ENCODE measurements at places on chromosomes 4 and X.
A peak's percentile ranks its signal among the peaks of the same experiment; 100 is the strongest.

DNA sequence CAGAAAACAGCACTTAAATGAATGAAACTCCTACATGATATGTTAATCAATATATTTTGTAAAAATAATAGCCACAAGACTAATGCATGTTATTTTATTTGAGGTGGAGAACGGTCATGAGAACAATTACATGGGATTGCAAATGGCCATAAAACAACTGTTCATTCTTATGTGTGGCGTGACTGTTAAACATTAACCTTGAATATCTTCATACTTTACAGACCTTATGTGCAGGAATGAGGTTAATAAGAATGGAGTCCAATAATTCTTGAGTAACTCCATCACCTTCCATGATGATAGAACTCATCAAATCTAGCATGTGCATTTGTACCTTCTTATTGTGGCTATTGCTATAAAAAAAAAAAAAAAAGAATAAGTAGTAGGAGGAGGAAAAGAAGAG is 55.3 kb downstream of the PDS5A start:
- no peak for DNase-seq

DNA sequence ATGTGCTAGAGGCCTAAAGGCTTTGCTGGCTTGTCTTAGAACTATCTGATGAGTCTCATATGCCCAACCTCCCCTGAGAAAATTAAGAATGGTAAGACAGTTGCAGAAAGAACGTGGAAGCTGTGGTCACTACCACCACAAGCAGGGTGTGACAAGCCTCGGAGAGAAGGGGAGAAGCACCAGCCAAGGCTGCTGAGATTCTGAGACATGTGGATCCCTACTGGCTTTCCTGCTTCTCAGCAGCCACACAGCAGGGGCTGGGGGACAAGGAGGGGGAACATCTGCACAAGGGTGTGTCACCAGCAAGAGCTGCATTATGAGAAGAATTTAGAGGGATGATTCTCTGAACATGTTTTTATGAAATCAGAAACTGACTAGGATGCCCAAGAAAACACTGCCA is 19.4 kb downstream of the TAPT1 start:
- DNase-seq: no peak

- no peak for DNase-seq
These were observed 17.1 kb downstream of the SMIM14 start for GRCh38 chr4:39621582-39621981.

DNA sequence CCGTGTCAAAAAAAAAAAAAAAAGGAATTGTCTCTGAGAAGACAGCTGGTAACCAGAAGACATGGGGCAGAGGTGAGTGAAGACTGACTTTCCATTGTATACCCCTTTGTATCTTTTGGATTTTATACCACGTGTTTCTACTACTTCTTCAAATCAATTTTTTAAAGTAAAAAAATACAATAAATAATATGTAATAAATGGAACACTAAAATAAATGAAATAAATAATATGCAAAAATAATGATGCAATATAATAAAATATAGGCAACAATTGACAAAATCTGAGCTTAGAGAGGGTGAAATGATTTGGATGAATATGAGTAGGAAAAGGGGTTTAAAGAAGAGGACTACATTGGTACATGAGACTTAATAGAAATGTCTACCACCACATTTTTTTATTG is 155.8 kb downstream of the IL15 start:
- no peak for DNase-seq

GRCh38 chrX:96615448-96615847 is 69.2 kb upstream of the DIAPH2 start:
- DNase-seq: no peak

DNA sequence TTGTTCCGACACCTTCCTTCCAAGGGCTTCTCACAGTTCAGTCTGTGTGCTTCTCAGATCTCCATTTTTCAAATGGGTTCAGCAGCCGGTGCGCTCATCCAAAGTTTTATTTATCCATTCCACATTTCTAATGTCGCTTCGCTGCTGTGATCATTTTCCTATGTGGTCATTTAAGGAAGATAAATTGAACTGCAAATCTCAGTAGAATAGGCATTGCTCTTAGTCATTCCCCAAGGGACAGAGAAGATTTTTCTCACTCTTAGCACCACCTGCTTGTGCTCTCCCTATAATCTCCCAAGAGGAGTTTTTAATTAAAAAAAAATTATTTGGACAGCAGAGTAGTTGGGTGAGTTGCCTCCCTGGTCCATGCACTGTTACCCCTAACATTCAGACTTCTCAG is 278.9 kb upstream of the GATB start:
- no peak for DNase-seq

DNA sequence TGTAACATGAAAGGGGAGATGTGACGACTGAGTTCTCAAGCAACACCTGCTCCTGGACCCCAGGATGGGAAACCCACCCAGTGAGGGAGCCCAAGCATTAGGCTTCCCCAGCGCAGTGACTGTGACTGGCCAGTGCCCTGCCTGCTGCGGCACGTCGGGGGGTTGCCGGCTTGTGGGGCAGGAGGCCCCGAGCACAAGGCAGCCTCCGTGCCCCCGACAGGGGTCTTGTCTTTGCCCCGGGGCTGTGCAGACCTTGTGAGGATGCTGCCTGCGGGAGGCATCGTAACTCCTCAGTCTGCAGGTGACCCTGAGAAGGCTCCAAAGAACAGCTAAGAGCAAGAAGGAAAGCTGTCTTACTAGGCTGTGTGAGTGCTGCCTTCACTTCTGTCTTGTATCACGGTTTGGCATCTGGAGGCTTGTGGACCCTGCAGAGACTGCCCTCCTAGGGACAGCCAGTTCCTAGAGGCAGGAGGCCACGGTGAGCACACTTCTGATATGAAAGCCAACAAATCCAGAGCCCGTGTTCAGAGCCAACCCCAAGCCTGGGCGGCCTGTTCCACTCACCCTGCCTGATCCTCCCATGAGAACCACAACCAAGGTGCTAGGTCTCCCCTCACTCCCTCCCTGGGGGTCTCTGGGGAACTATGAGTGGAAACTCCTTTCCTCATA is 47.7 kb downstream of the FGFRL1 start:
- DNase-seq: no peak

DNA sequence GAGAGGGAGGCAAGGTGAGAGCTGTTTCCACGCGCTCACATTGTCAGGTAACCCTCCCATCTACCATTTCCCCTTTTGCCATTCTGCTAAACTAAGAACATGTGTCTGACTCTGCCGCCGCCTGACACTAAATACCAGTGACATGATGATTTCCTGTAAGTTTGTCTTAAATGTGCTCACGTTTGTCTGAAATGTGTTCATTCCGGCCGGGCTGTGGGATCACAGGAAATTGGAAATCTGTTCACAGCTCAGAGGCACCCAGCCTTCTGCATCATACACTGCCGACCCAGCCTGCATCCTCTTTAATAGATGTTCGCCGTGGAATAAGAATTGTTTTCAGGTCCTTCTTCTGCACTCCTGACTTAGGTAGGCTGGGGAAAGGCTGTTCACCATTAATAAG is 336.2 kb upstream of the PPARGC1A start:
- DNase-seq: no peak

GRCh38 chr4:42132099-42132498 is 20.4 kb downstream of the BEND4 start:
- DNase-seq: no peak

GRCh38 chr4:94763500-94763899 is 5.7 kb downstream of the BMPR1B start:
- no peak for DNase-seq

GRCh38 chrX:43655151-43656004 is 721 bp upstream of the MAOA start:
- no peak for DNase-seq

DNA sequence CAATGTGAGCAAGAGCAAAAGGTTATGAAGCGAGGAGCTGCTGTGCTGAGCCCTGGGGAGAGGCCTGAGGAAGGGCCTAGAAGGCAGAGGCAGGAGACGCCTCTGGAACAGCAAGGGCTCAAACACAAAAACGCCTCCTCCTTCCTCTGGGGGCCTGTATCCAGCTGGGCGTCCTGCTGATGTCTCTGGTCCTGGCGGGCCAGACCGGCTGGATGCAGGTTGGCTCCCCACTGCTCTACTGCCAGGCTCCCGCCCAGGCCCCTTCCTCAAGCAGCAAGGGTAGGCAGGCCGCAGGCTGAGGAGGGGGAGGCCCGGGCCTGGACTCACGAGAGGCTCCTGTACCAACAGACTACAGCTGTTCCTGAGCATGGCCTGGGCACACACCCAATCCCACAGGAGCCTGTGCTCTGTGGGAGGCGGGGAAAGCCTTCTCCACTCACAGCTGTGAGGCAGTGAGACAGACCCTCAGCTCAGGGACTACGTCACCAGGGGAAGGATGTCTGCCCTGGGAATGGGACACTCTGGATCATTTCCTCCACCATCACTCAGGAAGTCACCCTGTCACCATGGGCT is 2.3 kb downstream of the HAUS7 start:
- no peak for DNase-seq

GRCh38 chr4:84472154-84472553 is 26.9 kb downstream of the NKX6-1 start:
- DNase-seq: no peak

- DNase-seq: no peak
These were observed 637.8 kb upstream of the GRIA3 start for GRCh38 chrX:122546269-122546668.

- no peak for DNase-seq
These were observed 316.0 kb downstream of the TRIML1 start for GRCh38 chr4:188455062-188455752.

DNA sequence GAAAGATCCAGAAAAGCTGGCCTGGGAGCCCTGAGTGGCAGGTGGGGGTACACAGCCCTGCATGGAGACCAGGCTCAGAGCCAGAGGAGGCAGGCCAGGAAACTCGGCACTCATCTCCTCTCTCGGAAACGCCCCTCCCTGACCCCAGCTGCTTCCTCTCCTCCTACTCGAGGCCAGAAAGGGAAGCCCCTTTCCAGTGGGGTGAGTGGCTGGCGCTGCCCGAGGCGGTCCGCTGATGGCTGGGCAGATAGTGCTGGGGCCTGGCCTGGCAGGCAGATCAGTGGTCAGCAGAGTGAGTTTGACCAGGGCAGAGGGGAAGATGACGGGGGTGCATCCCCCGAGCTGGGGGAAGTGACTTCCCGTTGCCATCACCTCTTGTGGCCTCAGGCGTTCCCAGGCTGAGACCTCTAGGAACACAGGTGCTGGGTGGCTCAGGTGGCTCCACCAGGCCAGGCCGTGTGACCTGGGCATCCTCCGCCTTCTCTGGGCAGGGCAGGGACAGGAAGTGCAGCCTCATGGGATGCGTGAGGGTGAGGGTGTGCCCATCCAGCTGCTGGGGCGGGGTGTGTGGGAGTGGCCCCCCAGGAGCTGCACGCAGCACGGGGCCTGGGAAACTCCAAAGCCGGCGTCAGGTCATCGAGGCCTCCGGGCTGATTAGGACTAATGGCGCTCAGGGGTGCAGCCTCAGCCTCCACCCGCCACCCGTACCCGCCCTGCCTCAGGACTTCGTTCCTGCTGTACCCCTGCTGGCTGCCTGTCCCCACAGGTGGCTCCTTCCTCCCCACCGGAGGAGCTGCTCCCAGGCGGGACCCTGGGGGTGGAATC is 5.7 kb downstream of the SH3BP2 start:
- DNase-seq: no peak

GRCh38 chr4:53183754-53184153 is 182.1 kb downstream of the SCFD2 start:
- DNase-seq: no peak

- peak; percentile 62 for DNase-seq
These were observed 33.4 kb upstream of the ENPP6 start for GRCh38 chr4:184250795-184251669.

GRCh38 chr4:47500776-47501175 is 15.7 kb downstream of the ATP10D start:
- no peak for DNase-seq

- no peak for DNase-seq
These were observed 421.4 kb downstream of the TMA16 start for GRCh38 chr4:163915896-163916295.

- DNase-seq: no peak
These were observed 263.3 kb downstream of the NLGN4X start for GRCh38 chrX:5965406-5965805.

- no peak for DNase-seq
These were observed 10.8 kb upstream of the TMPRSS11B start for GRCh38 chr4:68256284-68256683.

DNA sequence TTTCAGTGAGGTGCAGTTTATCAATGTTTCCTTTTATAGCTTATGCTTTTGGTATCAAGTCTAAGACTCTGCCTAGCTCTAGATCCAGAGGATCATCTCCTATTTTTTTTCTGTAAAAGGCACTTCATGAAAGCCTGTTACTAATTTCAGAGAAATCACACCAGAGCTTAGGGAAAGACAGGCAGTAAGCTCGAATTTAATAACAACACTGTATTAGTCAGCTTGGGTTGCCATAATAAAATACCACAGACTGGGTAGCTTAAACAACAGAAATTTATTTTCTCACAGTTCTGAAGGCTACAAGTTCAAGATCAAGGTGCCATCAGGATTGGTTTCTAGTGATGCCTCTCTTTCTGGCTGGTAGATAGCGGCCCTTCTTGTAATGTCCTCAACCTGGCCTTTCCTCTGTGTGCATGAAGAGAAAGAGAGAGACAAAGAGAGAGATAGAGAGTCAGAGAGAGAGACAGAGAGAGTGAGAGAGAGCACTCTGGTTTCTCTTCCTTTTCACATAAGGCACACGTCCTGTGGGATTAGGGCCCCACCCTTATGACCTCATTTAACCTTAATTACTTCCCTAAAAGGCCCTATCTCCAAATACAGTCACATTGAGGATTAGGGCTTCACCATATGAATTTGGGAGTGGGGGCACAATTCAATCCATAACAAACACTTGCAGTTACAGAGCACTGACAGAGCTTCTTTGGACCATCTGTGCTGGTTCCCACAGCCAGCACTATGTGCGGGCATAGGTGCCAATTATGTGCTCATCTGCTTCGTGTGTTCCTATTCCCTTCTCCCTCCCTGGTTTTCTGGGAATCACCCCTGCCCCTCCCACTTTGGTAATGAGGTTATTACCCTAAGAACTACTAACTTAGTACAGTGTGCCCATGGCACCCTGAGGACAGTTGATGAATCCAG is 114.8 kb upstream of the MED14 start:
- no peak for DNase-seq

GRCh38 chrX:1496076-1496475 is 40.9 kb downstream of the P2RY8 start:
- DNase-seq: no peak

GRCh38 chrX:14738643-14739042 is 134.2 kb downstream of the FANCB start:
- DNase-seq: no peak

DNA sequence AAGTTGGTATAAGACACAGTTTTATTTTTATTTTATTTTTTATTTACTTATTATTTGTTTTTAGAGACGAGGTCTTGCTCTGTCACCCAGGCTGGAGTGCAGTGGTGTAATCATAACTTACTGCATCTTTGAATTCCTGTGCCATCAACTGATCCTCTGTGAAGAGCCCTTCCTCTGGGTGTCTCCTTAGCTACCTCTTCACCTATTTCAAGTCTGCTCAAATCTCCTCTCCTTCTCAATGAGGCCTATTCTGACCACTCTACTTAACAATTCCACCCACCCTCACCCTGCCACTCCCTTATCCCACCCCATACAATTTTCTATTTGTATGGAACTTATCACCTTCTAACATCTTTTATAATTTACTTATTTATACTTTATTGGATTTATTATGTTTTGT is 183.4 kb downstream of the PPP3CA start:
- no peak for DNase-seq
